SK-N-SH (cell line): ENCODE measurements at places on chromosomes 3 and 15.

GRCh38 chr3:39361252-39361927, 21.8 kb upstream of the SLC25A38 start:
- DNase-seq = no peak

- DNase-seq = peak; percentile 34
These were observed 8.6 kb upstream of the SST start for GRCh38 chr3:187678726-187679268.

DNA sequence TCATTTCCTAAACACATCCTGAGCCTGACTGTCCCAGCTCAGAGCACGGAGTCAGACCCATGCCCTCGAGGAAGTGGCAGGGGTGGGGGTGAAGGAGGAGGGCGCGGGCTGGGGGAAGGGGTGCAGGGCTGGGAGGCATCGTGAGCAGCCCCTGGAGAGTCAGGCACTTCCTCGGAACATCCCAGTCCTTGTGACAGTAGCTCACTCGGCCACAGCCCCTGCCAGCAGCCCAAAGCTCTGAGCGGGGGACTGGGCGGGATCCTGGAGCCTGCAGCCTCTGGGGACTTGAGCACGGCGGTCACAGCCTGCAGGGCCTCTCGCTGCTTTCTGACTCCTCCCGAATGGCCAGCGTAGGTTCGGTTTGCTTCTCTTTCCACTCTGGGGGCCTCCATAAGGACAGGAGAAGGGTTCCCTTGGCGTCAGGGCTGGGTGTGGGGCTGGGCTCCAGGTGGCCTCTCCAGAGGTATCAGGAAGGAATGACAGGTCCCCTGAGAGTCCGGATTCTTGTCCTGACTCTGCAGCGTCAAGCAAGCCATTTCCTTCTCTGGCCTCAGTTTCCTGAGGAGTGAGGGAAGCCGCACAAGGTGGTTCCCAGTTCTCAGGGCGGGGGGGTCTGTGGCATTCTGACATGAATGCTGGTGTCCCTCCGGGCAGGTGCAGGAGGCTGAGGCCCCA, 20.9 kb downstream of the PSTPIP1 start:
- DNase-seq = no peak

- DNase-seq = peak; percentile 52
These were observed 3.5 kb upstream of the CPNE4 start for GRCh38 chr3:132038198-132038825.

DNA sequence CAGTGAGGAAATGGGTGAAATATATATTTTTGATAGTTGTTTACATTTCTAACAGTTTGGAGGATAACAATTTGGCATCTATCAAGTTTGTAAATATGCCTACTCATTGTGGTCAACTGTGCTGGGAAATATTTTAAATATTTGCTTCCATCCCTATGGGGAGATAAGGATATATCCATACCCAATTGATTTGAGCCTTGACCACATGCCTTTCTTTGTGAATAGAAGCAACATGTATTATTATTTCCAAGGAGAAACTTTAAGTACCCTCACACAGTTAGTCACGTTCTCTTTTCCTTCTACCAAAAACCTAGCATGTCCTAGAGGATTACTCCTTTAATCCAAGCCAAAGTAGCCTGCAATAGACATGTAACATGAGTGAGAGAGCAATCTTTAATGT, 245.4 kb upstream of the CBLB start:
- no peak for DNase-seq

DNA sequence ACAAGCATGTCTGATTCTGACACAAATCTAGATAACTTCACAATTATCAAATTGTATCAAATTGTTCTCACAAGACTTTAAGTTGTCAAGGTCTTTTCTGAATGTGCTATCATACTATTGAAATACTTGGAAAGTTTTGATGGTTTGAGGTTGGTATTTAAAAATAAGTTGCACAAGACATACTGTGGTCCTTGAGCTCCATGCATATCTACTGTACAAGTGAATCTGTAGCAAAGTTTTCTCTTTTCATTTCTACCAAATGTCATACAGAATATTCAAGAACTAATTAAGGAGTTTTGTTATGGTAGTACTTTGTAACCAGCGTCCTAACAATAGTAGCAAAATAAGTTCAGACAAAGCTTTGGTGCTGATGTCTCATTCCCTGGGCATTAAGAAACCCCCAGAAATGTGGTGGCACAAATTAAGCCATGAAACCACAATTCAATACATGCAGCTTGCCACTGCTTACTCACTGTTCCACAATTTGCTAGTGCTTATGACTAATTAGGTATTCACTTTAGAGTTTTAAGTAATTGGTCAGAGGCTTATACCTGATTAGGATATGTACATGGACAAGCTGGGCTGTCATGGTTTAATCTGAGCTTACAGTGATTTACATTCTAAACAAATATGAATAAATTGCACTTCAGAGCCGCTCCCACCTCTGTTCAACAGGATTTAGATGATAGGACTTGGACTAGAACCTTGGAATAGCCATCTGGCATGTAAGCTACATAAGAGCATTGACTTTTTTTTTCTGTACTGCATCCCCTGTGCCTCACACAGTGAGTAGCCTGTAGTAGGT, 8.8 kb downstream of the TBC1D23 start:
- no peak for DNase-seq

DNA sequence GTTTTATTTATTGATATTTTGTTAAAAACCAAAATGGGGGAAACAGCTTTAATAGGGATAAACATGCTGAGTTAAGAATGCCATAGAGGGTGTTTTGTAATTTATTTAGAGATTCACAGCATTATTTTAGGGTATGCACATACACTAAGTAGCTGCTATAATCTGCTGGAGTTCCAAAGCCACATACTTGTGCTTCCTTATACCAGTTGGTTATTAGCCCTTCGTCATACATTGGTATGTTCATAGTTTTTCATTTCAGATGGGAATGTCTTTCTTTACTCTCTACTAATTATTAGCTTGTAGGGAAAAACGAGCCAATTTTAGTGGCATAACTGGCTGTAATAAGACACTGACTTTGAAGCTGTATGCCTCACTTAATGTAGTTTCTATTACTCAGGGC, 74.9 kb downstream of the PFN2 start:
- DNase-seq = no peak

- no peak for DNase-seq
These were observed 15.7 kb upstream of the ETV5 start for GRCh38 chr3:186124592-186124991.

DNA sequence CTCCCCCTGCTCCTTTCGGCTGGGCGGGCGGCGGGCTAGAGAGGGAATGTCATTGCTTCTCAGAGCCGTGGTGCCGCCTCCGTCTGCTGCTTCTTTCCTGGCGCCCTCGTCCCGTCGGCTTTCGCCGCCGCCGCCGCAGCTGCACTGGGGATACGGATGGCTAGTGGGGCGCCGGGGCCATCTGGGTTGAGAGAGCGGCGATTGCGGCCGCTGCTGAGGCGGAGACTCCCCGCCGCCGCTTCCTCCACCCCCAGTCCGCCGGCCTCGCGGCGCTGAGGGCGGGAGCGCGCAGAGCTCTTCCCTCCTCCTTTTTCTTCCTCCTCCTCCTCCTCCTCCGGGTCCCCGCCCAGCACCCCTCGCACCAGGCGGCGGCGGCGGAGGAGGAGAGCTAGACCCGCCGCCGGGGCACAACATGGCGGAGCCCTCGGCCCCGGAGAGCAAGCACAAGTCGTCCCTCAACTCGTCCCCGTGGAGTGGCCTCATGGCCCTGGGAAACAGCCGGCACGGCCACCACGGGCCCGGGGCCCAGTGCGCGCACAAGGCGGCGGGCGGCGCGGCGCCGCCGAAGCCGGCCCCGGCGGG, at the start of gene STT3B:
Gene STT3B (plus strand): TSS at position 339 of the 582 bp plus-strand sequence. CDS start 74 bp downstream, at position 413.
- DNase-seq = peak; percentile 79

- peak; percentile 93 for DNase-seq
These were observed 19.0 kb upstream of the MCF2L2 start for GRCh38 chr3:183447206-183448001.
